ENCODE measurements at places on chromosomes 3 and 15.
A peak's percentile ranks its signal among the peaks of the same experiment; 100 is the strongest.

DNA sequence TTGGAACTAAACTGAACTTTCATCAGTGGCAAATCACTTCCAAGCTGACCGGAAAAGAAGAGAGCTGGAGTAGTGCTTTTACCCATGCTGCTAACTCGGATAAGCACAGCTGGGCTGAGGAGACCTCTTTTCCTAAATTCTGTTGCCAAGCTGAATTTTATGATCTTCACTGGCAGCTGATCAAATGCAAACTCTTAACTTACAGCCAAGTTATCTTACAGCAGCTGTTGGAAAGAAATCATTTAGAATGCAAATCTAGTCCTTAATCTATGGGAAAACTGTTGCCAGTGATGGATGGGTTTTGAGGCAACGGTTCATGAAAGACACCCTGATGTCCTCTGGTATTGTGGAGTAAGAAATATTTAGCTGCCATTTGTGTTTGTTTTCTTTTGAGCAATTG lies 216.5 kb downstream of the ZNF385D start:
- DNase-seq = no peak

- DNase-seq = no peak
Observed at GRCh38 chr3:106473576-106474475, 605.0 kb upstream of the CBLB start.

- DNase-seq = no peak
Observed at GRCh38 chr15:40273428-40273827, 9.4 kb downstream of the ANKRD63 start.

DNA sequence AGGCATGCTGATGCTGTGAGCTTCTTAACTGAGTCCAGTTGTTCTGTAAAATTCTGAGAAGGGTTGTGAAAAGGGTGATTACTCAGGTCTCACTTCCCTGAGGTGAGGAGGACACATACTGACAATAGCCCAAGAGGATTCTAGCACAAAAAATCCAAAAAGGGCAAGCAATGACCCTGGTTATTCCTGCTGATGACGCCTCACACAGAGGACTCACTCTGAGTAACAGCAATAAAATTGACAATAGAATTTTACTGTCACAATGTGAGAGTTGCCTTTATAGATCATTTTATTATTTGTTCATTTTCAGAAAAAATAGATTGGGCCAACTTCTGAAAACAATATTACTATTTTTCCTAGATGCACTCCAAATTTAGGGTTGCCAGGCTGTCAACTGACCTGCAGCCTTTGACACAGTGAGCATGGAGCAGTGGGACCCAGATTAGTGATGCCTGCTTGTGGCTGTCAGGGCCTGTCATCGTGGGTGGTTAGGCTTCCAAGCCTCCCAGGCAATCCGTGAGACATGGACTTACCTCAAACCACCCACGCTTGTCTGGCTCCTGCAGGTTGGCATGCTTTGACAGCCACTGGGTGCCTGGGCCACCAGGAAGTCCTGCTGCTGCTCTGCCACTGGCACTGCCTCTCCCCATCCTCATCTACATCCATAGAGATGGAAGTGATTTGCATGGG lies 396.0 kb upstream of the THBS1 start:
- DNase-seq = no peak

- peak; percentile 28 for DNase-seq
Observed at GRCh38 chr3:32872487-32873382, 54.9 kb downstream of the TRIM71 start.

- no peak for DNase-seq
Observed at GRCh38 chr15:28003302-28004037, 95.6 kb downstream of the OCA2 start.

Data from NCI-H187 treated with DMSO at 0.1 percent for 48 hours (cell line).